ENCODE measurements at places on chromosomes 7 and 10.

DNA sequence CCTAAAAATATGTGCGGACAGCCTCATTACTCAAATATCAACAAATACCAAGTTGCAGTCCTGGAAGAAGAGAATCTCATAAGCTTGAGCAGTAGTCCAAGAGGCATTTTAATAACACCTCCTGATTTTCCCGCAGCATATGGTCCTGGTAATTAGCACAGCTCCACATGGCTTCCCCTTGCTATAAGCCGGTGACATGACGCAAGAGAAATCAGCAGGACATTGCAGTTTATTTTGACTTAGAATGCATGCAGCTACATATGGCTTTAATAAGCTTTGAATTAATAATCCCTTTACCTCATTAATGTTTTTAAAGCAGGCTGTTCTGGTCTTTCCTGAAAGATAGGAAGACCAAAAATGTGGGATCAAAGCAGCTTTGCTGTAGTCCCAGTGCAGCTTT is 137.6 kb downstream of the RAMP3 start:
- DNase-seq = no peak

DNA sequence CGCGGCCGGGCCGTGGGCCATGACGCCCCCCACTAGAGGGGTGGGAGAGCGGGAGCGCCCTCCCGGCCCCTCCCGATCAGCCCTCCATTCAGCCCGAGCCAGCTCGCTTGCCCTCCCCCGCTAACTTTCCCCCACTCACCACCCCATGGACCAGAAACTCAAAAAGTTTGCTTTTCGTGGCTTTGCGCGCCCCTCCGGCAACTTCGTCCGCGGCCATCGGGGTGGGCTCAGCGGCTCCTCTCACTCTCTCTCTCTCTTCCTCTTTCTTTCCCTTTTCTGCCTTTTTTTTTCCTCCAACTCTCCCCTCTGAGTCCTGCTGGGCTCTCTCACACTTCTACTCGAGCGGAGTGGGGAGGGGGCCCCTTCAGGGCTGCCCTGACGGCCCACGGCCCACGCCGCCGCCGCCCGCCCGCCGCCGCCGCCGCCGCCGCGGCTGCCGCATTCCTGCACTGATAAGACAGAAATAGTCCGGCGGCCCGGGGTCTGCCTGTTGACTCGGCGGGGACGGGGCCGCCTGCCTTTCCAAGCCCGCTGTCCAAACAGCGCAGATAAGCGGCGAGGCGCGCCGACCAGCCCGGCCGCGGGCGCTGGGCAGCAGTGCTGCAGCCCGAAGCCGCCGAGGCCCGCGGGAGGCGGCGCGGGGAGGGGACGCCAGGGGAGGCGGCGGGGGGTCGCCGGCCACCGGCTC is at the start of gene SMARCD3:
TSS of gene SMARCD3 (minus strand) at position 349 of the 688 bp plus-strand sequence. CDS start at position 217, 132 bp downstream.
- no peak for DNase-seq

- DNase-seq = no peak
These were observed 1.7 kb downstream of the NPTX2 start for GRCh38 chr7:98618786-98619185.

- no peak for DNase-seq
These were observed 310.4 kb downstream of the HGF start for GRCh38 chr7:81459485-81459884.

- no peak for DNase-seq
These were observed 7.7 kb upstream of the NRBF2 start for GRCh38 chr10:63125459-63125858.
